ENCODE measurements at places on chromosomes 7 and 10.

DNA sequence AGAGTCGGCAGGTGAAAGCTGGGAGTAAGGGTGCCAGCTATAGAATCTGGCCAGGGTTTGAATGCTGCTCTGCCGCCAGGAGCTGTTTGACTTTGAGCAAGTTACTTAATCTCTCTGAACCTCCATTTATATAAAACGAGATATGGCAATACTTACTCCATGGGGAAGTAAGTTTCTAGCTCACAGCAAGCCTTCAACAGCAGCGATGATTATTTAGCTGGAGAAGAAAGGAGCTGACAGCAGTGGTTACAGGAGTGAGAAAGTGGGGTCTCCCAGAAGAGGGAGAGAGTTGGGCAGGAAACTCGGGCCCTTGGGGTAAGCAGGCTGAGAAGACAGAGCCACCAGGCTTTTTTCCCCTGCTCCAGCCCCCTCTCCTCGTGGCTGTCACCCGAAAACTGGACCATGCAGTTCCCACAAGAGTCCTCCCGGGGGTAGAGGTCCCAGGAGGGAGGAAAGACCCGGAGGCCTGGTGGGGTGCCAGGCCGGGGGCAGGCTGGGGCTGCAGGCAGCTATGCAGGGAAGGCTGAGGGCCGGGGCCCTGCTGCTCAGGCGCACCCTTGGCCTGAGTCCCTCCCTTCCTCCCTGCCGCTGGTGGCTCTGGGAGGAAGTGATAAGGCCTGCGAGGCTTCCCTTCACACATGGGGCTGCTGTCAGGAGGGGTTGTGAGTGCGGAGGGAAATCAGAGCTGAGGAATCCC lies 3.5 kb downstream of the NOS3 start:
- DNase-seq: no peak

GRCh38 chr10:77970869-77971803 lies 44.6 kb upstream of the DLG5 start:
- no peak for DNase-seq

DNA sequence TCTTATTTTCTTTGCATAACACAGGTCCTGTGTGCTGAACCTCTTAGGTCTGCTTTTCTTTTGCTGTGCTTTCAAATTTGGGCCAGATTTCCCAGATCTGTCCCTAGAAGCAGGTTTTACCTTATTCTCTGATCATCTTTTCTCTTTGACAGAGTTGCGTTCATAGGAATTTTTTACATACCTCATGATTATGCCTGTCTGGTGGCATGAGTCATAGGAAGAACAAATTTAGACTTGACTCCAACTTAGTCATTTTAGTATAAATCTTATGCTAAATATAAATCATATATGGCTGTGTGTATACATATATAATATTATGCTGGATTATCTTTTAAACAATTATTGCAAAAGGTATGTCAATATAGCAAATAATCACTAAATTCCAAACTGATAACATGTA lies 1038.9 kb downstream of the GRM8 start:
- DNase-seq: no peak

- DNase-seq: no peak
These were observed 13.1 kb upstream of the PDK4 start for GRCh38 chr7:95609277-95609971.

- DNase-seq: no peak
These were observed 120.2 kb downstream of the SORBS1 start for GRCh38 chr10:95440756-95441546.

DNA sequence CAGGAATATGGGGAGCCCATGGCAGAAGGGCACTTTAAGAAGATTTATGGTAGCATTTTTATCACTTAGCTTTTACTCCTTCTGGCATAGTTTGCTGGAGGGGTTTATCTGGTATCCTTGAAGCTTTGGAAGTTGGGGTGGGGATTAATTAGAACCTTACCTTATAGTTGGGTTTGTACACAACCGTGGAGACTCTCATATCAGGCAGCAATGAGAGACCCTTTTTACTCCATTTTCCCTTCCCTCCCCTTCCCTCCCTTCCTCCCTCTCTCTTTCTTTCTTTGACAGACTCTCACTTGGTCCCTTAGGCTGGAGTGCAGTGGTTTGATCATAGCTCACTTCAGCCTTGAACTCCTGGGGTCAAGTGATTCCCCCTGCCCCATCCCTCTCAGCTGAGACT lies 465.8 kb upstream of the PODXL start:
- DNase-seq: no peak

DNA sequence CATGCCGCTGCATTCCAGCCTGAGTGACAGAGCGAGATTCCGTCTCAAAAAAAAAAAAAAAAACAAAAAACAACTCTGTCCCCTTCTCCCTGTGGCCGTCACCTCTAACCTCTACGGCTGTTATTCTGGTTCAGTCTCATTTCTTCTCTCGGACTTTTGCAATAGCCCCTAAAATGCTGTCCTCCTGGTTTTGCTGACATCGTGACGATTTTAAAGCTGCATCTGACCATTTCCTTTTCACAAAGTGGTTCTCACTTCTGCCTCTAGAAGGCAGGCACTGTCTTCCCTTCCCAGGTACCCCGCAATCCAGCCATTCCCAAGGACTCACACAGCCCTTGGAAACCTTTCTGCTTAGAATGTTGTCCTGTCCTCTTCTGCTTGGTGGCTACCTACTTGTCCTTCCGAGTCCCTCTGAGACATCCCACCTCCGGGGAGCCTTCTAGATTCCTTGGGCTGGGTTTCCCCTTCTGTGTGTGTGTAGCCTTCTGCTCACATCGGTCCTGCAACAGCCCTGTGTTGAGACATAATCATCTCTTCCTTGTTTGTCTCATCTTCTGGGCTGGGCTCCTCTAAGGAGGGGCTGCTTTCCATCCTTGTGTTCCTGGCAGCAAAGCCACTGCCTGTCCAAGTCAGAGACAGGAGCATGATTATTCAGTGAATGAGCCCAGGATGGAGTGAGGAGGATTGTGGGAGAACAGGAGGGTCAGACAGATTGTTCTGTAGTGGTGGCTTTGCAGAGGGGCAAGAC lies 83.1 kb downstream of the GRK5 start:
- DNase-seq: no peak

- no peak for DNase-seq
These were observed 265.3 kb downstream of the HDAC9 start for GRCh38 chr7:18760631-18761445.

- no peak for DNase-seq
These were observed 65.2 kb upstream of the SYPL1 start for GRCh38 chr7:106177300-106177690.

DNA sequence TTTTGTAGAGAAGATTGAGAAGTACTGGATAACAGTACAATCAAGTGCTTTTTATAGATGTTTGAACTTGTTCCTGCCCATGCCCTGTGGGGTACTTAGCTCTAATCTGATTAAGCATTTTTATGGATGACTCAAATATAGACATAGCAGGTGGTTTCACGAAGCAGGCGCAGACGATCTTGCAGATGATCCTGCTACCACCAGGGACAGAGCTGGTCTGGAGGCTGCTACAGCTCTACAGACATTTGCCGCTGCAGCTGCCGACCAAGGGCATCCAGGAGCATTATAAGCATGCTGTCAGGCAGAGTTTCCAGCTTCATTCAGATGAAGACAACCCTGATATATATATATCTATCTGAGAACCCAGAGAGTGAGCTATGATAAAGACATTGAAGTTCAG lies 650.4 kb downstream of the NXPH1 start:
- DNase-seq: no peak

- no peak for DNase-seq
These were observed 1.7 kb downstream of the NPTX2 start for GRCh38 chr7:98618786-98619185.

- DNase-seq: no peak
These were observed 144.0 kb upstream of the MKLN1 start for GRCh38 chr7:131183611-131184119.

DNA sequence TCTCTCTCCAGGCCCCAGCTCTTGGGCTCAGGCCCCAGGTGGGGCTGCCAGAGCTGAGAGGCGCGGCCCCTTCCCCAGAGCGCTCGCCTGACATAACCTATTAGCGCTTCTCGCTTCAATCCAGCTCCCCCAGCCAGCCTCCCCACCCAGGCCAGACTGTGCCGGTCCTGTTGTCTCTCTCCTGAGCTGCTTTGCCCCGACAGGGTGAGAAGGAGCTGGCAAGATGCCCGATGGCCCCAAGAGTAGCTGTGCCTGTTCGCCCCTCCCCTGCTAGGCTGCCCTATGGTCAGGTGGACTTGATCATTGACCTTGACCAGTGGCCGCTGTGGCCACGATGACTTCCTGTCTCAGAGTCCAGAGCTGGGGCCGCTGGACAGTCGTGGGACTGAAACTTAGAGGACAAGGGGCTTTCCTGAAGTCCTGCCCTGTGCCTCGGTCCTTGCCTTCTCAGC lies 9.1 kb downstream of the TMEM270 start:
- DNase-seq: no peak

DNA sequence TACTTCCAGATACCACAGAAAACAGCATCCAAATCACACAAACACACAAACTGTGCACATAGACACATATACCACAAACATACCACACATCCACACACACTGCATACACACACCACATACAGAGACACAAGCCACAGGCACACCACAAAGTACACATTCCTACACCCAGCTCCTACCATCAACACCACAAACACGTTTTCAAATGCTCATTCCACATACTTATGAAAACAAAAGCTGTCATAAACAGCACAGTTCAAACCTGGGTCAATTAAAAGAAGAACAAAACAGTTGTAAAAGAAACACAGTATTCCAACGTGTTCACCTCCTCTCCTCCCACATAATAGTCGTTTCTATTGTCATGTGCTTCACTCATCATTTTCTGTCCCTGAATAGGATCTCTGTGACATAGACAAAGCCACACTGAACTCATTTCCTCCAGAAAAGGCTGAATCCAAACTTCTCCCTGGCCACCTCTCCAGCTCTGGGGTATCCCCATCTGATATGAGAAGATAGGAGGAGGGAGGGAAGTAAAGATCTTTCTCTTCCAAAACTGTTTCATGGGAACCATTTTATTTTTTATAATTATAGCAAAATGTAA lies 89.2 kb downstream of the CXCL12 start:
- DNase-seq: no peak

DNA sequence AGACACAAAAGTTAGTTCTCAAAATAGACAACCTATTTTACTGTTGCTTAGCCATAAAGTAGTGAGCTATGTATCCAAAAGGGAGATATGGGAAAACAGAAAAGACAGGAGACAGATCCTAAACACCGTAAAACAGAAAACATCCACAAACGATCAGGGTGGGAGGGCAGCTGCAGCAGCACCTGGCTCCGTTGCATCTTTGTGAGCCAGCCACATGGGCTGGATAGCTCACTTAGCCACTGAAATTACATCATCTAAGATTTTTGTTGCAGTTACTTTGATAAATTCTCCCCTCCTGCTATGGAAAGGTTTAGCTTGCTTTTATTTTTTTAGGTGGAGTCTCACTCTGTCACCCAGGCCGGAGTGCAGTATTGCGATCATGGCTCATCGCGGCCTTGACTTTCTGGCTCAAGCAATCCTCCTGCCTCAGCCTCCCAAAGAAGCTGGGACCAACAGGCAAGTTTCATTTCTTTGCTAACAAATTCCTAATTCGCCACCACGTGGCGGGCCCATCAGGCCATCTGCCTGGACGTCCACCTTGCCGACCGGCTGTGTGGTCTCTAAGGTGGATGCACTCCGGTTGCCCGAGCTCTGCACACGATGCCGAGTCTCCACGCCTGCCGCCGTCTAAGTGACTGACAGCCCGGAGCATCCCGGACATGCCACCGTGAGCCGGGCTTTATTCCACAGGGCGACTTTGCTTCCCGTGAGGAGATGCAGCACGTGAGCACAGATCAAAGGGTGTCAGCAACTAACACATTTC lies 159.8 kb downstream of the DIP2C start:
- no peak for DNase-seq

DNA sequence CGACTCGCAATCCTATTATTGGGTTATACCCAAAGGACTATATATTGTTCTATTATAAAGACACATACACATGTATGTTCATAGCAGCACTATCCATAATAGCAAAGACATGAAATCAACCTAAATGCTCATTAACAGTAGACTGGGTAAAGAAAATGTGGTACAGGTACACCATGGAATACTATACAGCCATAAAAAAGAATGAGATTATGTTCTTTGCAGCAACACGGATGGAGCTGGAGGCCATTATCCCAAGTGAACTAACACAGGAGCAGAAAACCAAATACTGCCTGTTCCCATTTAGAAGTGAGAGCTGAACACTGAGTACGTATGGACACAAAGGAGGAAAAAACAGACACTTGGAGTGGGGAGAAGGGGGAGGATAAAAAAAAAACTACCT lies 536.8 kb upstream of the DPP6 start:
- DNase-seq: no peak

- DNase-seq: no peak
These were observed 9.5 kb downstream of the INHBA start for GRCh38 chr7:41693150-41693997.

DNA sequence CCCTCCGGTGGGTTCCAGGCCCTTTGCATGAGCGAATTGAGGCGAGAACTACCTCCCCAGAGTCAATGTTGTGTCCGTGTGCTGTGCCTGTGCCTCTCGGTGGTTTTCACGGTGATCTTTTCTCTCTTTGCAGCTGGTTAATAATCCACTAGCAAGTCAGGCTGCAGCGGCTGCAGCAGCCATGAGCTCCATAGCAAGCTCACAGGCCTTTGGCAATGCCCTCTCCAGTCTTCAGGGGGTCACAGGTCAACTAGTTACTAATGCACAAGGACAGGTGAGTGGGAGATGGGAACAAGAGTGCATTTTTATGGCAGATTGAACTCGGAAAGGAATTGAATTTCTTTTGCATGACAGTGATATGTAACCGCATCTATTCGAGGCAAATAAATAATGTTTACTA lies 159.7 kb upstream of the YAE1 start:
- DNase-seq: no peak

DNA sequence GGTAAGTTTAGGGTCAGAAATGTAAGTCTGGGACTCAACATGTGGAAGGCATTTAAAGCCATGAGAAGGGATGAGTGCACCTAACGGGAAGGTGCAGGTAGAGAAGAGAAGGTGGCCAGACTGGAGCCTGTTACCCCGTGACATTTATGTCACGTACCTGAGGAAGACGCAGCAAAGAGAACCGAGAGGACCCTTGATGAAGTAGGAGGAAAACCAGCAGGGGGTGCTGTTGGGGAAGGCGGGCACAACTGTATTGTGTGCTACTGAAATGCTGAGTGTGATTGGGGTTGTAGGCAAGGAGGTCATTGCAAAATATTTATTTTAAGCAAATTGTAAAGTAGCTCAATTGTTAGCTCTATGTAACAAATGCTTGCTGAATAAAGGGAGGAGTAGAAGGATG lies 338.2 kb upstream of the PRKCQ start:
- DNase-seq: peak; percentile 49

GRCh38 chr7:142000244-142000643 lies 4.6 kb downstream of the MGAM start:
- no peak for DNase-seq
